ENCODE measurements at places on chromosomes 16 and 17. TPM values are rescaled to one million over a fixed set of nuclear protein-coding genes. Genes with fewer than 3 reads are reported as not detected.
A peak's percentile ranks its signal among the peaks of the same experiment; 100 is the strongest.

DNA sequence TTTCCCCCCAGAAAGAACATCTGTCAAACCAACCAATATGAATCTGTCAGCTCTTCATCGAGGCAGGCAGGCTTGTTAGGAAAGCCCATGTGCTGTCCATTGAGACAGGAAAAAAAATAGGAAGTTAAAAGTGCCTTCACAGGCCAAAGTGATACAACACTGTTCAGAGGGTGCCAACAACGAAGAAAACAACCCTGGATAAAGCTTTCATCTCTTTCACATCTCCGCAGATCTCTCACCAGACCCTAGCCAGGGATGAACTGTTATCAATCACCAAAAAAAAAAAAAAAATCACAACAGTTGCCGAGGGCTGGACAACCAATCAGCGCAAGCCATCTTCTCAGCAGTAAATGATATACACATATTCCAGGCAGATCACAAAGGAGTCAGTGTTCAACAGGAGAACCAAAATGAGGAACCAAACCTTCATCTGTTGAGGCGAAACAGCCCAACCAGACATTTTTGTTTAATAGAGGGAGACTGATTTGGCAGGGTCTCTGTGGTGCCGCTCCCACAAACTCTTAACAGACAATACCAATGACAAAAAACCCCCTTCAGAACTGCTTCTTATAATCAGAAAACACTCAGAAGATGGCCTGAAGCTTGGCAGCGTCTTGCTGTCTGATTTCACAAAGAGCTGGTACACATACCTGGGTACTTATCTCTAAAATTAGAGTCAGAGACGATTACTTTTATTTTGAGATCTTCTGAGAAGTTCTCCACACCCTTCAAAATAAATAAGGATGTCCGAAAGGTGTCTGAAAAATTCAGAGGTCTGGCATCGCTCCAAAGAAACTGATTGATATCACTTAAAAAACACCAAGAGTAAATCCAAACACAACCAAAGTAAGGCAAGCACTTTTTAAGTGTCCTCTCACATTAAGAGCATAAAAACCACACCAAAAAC lies 1.8 kb downstream of the MAP3K14 start:
- DNase-seq, result peak; percentile 58

DNA sequence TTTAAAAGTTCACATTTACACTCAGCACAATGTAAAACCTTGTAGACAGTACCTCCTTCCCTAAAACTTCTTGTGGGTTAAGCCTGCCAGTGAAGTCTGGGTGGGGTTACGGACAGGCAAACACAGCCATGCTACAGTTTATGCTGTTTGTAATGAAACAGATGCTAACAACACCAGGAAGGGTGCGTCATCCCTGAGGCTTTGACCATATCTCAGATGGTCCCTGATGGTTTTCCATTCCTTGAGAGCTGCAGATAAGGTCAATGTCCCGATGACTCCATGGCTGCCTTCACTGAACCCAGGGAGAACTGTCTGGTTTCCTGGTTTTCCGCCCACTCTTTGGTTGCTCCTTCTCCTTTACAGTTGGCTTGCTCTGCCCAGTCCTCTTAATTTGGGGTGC lies 29.1 kb downstream of the GAS7 start:
- DNase-seq, result peak; percentile 73

DNA sequence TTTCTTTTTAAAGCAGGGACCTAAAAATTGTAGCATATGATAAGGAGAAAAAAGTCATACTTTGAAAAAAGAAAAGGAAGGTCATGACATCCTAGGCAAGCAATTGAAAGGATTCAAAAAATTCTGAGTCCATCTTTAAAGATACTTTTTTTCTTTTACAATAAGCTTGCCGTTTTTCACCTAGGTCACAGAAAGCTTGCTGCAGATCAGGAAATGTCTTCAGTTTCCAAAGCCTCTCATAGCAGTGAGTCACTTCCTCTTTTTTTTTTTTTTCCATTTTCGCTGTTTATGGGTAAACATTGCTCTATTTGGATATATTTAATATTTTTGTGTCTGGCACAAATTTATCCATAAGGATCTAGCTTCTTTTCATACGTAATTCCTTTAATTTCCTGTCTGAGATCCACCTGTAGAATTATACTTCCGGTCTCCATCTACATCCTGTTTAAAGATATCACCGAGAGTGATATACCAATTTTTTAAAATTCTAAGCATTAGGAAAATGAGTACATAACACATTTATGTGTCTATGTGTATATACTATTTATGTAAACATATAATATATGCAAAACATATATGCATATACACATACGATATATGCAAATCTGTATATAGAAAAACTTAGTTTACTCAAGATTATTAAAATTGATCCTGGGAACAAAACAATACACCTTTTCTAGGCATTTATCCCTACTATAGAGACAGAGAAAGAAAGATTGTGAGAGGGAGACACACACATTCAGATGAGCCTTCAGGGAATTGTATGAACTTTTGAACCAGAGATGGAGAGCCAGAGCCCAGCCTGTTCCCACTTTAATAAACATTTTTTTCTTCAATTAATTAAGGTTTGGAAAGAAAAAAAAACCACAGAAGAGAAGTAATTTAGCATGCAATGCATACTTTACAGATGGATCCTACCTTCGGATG lies 134.4 kb downstream of the SKAP1 start:
- peak; percentile 16 for DNase-seq

DNA sequence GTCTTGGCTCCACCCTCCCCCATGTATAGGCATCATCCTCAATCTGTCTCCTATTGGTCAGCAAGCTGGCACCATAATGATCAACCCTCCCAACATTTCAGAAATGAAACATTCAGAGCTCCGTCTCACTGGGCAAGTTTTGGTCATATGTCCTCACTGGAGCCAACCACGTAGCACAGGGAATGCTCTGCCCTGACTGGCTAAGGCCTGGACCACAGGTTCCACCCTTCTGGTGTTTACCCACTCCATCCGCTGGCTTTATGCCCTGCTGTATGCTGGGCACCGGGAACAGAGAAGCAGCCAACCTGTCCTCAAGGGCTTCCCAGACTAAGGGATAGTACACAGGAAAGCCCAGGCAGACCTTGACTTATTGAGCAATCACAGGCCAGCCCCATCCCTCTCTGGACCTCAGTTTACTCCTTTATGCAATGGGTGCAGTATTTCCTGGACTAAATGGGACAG lies 20.5 kb downstream of the MYO15A start:
- peak; percentile 51 for DNase-seq

DNA sequence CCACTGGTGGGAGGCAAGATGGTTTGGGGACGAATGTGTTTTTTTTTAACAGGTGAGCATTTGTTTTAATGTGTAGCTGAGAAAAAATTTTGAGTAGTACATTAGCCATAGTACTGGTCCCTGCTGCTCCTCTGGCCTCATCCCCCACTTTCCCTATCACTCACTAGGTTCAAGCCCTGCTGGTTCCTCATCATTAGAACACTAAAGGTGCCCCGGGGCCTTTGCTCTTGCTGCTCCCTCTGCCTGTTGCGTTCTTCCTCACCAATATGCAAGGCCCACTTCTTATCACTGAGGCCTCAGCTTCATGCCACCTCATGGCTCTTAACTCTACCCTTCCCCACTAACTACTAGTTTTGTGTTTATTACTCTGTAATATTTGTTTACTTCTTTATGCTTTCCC lies 74.5 kb downstream of the GNAO1 start:
- DNase-seq, result no peak

- DNase-seq, result no peak
These were observed 1.3 kb upstream of the HOXB4 start for GRCh38 chr17:48579471-48579759.

Gene BAIAP3
- 0.86 TPM for total RNA-seq
